GM18507 (cell line): ENCODE measurements at places on chromosomes 7 and 10.

DNA sequence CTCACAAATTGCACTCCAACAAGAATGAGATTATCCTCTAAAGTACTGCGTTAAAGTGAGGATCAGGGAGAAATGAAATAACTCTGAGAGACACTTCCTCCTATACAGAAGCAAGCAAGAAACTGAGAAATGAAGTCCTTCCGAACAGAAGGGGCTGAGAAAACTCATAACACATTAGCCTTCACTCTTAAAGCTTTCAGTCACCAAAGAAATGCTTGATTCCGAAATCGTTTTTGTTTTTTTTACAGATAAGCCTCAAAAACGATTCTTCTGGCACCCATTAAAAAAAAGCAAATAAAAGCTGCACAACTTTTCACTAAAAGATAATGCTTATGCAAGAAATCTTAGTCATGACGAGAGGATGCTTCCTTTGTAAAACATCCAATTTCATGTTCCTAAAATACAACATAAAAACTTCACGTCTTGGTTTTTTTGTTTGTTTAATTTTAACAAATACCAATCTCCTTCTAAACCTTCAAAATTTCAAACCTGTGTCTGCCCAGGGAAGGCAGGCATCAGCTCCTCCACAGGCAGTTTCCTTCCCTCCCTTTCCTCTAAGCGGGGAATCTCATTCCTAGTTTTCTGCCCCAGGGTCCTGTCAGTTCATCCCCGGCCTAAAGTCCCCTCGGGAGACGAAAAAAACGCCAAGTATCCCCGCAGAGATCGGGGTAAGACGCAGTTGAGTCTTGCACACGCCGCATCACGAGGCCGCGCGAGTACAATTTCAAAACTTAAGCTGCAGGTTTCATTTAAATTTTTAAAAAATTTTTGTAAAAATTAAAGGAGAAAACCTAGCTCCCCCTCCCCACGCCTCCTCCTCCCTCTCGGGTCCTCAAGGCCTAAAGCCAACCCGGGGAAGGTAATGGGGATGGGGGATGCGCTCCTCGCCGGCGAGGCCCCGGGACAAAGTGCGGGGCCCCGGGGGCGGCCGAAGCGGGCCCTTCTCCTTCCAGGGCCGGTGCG, 1.1 kb downstream of the BAZ1B start:
- DNase-seq: no peak

DNA sequence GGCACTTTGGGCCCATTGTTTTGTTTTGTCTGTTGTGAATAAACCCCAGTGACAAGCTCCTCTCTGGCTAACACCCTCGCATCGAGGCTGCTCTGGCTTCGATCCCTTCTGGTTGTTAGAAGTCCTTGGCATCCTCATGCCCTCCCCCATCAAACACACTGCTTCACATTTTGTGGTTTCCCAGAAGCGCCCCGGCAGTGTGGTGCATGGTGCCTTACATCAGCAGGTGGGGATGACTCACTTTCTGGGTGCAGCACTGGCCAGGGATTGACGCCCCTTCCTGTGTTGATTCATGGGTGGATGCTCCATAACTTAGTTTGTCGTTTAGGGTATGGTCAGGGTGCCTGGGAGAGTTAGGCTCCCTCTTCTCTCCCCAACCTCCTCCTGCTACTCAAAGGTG, 51.4 kb downstream of the PLPP4 start:
- no peak for DNase-seq

GRCh38 chr7:84354866-84355265, 160.3 kb upstream of the SEMA3A start:
- no peak for DNase-seq

DNA sequence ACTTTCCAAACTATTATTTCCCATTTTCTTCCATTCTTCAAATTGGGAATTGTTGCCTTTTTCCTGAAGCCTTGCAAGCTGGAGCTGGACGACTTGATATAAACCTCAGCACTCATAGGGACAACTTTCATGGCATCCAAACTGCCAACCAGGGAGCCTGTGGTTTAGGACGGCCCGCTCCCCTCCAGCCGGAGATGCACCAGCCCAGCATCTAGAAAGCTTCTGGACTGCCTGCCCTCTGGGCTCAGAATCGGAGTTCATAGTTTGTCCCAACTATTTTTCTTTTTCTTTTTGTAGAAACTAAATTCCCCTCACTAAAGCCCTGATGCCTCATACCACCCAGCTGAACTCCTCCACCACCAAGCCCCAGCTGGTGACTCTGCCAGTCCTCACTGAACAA, 200.3 kb downstream of the DNAJB6 start:
- DNase-seq: no peak

DNA sequence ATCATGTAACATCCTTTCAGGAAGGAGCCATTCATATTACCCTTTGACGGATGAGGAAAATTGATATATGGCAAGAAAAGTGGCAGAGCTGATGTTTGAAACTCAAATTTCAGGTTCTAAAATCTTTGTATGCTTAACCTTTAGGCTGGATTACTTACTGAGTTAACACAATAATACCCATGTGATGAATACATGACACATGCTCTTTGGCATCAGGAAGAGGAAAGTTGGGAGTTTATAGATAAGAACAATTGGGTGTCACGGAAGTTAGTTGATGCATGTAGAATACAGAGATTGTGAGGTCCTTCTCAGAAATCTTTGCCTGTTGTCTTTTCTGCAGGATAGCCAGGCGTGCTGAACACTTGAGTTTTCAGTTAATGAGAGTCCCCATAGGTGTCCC, 572.1 kb upstream of the POM121L12 start:
- no peak for DNase-seq

- no peak for DNase-seq
Observed at GRCh38 chr10:56632537-56632936, 271.5 kb upstream of the ZWINT start.

- no peak for DNase-seq
Observed at GRCh38 chr7:127873715-127874636, 157.3 kb downstream of the LRRC4 start.

- no peak for DNase-seq
Observed at GRCh38 chr10:51030480-51030879, 43.8 kb upstream of the PRKG1 start.

DNA sequence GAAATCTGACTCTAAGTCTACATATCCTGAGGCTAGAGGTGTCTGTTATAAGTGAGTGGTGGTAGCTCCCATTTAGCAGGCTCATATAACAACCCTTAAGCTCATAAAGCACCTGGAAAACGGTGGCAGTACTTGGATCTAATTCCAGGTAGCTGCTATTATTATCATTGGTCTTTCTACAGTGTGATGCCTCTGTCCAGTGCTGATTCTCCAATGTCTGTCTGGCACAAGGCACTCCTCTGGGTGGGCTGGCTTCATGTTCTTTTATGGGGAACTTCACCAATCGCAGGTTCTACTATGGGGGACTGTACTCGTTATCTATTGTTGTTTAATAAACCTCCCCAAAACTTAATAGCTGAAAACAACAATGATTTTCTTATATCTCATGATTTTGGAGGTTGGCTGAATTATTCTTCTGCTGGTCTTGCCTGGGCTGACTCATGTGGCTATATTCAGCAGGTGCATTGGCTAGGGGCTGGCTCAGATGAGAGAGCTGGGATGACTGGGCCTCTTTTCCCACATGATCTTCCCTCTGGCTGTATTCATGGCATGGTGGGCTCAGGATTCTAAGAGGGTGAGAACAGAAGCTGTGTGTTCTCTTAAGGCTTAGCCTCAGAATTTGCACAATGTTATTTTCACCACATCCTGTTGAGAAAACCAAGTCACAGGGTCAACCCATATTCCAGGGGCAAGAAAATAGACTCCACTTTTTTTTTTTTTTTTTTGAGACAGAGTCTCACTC, 93.0 kb upstream of the PCGF5 start:
- DNase-seq: no peak

GRCh38 chr7:79968894-79969293, 165.7 kb upstream of the GNAI1 start:
- no peak for DNase-seq
